ENCODE measurements at places on chromosomes 7 and 10.
A peak's percentile ranks its signal among the peaks of the same experiment; 100 is the strongest.

GRCh38 chr7:35729061-35729783, 34.3 kb upstream of the HERPUD2 start:
- no peak for DNase-seq

DNA sequence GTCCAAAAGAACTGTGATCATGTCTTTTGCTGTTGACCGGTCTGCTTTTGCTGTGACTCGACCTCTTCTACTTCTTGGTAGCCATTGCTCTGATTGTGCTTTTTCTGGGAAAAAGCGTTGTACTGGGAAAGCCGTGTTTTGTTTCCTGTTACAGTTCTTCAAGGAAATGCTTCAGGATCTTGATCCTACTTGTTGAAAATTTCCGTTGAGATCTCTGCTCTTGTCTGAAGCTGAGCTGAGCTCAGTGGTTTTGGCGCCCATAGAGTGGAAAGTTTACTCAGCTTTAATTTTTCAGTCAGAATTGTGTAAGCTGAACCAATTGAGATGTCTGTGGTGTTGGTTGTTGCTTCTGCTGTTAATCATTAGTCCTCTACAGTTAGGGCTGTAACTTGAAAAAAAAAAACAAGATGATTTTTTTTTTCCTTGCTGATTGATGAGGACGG, 302.2 kb downstream of the CCDC3 start:
- no peak for DNase-seq

GRCh38 chr7:22561321-22561811, 61.4 kb upstream of the STEAP1B start:
- DNase-seq, result peak; percentile 66

DNA sequence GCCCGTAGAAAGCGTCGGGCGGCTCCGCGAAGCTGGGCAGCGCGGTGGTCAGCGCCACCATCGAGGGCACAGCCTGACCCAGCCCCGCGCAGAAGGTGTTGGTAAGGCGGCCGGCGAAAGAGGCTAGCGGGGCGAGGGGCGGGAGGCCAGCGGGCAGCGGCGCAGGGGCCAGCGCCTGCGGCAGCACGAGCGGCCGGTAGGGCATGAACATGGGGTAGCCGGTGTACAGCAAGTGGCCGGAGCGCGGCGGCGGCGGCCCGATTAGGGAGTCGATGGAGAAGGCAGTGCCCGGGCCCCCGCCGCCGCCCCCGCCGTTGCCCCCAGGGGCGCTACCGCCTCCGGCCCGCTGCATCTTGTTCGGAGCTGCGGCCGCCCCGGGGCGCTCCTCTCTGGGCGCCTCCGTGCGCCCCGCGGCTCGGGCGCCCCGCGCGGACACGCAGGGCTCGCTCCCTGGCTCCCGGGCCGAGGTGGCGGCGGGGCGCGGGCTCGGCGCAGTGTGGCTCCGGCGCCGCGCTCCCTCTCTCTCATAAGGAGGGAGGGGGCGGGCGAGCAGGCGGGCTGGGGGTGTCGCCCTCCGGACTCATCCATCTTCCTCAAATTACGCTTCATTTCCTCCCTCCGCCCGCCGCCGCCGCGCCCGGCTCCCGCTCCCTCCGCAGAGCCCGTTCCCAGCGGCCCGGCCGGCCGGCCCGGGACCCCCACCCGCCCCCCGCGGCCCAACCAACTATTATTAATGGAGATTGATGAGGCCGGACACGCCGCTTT, at the start of gene GBX1:
Gene GBX1 (minus strand): TSS at position 498 of the 765 bp plus-strand sequence. CDS start 146 bp downstream, at position 352.
- DNase-seq, result no peak

DNA sequence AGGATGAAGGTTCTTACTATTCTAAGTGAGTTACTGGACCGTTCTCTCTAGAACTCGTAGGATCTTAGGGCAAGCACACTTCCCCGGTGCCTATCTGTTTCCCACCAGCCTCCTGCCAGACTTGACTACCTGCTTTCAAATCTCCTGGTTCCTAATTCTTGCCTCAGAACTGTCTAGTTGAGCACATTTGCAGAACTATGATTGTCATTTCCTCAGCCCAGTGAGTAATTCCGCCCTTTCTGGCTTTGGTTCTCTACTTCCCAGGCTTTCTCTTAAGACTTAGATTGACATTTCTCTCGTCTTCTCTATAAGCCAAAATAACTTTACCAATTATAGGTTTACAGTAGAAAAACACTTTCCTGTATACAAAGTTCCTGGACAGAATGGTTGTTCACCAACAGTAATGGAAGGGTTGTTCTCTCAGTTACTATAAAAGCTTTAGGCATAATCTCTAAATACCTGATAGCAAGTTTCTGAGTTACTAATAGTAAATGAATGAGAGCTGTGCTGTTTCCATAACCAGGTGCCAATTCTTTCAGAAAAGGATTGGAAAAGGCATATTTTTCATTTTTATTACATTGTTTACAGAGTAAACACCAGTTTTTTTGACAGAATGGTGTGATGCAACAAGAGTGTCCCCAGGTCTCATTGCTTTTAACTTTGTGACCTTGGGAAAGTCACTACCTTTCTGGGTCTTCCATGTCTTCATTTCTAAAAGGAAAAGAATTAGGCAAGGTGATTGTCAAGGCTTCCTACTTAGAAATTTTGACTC, 41.1 kb downstream of the PLEKHA8 start:
- DNase-seq, result no peak
